IPS DF 6.9 (cell line): ENCODE measurements at places on chromosomes 7 and 10.

DNA sequence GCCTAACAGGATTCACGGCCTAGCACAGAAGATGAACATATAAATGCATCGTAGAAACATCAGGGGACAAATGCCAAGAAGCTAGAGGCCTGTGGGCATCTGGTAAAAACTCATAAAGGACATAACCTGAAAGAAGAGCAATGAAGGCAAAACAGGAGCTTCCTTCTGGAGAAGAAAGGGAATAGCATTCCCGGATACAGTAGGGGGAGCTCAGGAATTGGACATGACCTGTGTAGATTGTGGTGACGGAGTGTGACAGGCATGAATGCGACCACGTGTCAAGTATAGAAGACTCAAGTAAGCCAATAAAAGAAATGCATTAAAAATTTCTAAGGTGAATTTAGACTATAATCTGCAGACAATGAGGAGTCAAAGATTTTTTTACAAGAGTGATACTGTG, 270.1 kb downstream of the AGMO start:
- no peak for DNase-seq

GRCh38 chr7:70678621-70679251, 453.2 kb upstream of the GALNT17 start:
- DNase-seq, result no peak

DNA sequence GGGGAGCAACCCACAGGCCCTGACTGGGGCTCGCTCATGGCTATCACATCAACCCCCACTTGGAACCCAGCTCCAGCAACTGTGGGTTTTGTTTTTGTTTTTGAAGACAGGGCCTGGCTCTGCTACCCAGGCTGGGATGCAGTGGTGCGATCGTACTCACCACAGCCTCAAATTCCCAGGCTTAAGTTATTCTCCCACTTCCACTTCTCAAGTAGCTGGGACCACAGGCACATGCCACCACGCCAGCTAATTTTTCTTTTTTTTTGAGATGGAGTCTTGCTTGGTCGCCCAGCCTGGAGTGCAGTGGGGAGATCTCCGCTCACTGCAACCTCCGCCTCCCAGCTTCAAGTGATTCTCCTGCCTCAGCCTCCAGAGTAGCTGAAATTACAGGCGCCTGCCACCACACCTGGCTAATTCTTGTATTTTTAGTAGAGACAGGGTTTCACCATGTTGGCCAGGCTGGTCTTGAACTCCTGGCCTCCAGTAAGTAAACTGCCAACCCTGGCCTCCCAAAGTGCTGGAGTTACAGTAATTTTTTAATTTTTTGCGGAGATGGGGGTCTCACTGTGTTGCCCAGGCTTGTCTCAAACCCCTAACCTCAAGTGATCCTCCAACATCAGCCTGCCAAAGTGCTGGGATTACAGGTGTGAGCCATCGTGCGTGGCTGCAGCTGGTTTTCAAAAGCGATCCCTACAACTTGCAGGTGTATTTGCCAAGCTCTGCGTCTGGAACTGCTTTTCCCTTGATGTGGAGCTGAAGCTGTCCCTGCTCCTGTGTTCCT, 228.7 kb downstream of the SKIDA1 start:
- no peak for DNase-seq

DNA sequence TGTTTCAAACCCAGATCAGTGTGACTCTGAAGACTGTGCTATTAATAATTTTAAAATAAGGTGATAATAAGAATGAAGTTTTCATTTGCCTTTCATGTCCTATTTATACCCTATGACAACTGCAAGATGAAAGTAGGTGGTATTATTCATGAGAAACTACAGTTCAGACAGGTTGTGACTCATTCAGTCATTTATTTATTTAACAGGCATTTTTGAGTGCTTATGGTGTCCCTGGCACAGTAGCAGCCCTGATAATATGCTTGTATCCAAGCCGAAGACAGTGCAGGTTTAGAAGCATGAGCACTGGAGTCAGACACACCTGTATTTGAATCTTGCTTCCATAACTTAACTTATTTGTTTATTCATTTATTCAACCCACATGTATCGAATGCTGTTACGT, 87.1 kb downstream of the FZD1 start:
- no peak for DNase-seq

- DNase-seq, result no peak
These were observed at the start of gene LAMB1 for GRCh38 chr7:108002726-108003598. Gene LAMB1, minus strand, starts transcription at chr7:108003161. Its CDS starts 276 bp downstream, at chr7:108002885.

DNA sequence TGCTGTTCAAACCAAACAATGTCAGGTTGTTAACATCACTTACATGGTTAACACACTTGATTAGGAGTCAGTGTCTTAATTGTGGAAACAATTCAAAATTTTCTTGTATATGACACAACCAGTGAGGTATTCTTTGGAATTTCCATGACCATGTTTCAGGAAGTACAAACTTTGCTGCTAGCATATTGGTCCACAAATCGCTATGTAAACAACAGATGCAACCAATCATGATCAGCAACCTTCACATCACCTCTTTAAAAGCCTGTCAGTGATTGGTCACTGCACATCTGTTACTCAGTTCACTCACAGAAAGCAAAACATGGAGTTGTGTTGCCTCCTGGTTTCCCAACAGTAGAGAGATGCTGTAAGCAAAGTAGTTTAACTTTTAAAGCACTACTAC, 108.9 kb upstream of the FAM3C start:
- no peak for DNase-seq

- DNase-seq, result no peak
These were observed 40.9 kb downstream of the FRMPD2 start for GRCh38 chr10:48233559-48234005.

GRCh38 chr10:84196083-84196482, 1.7 kb downstream of the CDHR1 start:
- no peak for DNase-seq

GRCh38 chr7:158322616-158323530, 264.8 kb downstream of the PTPRN2 start:
- DNase-seq, result no peak

DNA sequence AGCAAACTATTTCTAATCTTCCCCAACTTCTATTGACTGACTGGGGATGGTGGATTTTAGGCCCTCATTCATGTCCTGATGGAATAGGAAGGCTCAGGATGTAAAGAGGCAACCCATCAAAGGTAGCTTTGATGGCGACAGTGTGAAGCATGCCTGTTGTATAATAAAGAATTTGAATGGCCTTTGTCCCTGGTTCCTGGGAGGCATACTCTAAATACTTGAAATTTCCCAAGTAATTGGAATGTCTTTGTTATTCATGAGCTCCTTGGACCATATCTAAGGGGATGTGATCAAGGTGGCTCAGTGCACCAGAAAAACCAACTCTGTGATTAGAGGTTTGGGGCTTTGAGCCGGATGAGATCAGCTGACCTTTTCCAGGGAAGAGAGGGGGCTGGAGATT, 264.5 kb upstream of the NEBL start:
- DNase-seq, result no peak

DNA sequence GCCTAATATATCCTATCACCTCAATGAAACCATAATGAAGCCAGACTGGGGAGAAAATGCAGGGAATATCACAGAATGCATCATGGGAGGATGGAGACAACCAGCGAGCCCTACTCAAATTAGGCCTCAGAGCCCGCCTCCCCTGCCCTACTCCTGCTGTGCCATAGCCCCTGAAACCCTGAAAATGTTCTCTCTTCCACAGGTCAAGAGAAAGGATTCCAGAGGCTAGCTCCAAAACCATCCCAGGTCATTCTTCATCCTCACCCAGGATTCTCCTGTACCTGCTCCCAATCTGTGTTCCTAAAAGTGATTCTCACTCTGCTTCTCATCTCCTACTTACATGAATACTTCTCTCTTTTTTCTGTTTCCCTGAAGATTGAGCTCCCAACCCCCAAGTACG, 31.5 kb downstream of the PRSS2 start:
- no peak for DNase-seq

GRCh38 chr7:88826222-88826621, 30.7 kb upstream of the TEX47 start:
- no peak for DNase-seq

DNA sequence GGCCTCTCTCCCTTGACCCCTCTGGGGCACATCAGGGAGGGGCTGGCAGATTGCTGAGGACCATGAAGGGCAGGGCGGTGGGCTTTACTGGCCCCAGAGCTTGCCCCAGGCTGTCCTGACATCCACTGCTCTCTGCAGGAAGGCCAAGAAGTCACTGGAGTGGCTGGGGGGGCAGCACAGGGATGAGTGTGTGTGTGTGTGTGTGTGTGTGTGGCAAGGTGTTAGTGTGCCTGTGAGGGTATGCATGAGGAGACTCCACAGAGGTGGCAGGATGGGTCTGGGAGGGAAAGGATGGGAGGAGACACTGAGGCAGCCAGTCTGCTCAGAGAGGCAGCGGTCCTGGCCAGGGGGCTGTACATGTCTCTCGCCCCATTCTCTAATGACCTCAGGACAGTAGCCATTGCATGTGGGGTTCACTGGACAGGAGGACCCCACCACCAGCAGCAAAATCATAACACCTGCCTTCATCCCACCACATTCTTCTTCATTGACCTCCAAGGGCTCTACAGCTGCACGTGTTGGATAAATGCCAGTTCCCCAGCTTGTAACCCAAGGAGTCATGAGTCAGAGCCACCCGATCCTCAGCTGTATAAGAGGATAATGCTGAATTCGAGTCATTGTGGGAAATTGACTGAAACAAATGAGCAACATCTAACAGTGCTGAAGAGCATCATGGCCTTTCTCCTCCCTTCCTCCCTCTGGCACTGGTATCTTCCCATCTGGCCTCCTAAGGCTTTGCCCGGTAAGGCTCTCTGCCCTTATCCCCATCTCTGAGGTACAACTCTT, 720.5 kb downstream of the GRID1 start:
- no peak for DNase-seq

GRCh38 chr7:36627836-36628235, 96.5 kb downstream of the AOAH start:
- no peak for DNase-seq
